ENCODE measurements at places on chromosomes 1 and 21.

DNA sequence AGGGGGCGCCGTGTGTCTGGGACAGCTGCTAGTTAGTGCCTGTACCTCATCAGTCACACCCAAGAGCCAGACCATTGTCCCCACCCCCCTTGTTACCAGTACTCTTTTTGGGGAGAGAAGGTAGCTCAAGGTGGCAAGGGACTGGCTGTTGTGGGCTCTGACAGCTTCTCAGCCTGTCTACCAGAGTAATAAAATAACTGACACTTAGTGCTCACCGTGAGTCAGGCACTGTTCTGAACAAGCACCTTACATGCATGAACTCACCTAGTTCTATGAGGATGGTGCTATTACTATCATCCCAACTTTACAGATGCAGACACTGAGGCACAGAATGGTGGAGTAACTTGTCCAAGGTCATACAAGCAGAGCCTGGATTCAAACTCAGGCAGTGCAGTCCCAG lies 34.7 kb downstream of the IER5 start:
- no peak for DNase-seq

GRCh38 chr21:44019568-44019958 lies 7.5 kb downstream of the TRAPPC10 start:
- no peak for DNase-seq

DNA sequence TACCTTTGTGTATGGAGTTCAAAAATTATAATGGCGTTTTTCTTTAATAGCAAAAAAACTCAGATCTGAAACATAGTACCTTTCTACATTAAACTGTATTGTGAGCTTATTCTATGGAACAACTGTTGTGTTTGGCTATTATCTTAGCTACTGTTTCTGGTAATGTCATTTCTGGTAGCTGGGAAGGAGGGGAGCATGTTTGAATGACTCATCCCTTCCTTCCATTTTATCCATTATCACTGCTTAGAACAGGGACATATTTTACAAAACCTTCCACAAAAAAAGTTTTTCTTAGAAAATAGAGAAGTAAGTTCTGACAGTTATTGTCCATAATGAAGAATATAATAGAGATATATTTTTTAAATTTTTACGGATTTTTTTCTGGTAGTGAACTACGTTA lies 128.3 kb downstream of the NRDC start:
- no peak for DNase-seq

DNA sequence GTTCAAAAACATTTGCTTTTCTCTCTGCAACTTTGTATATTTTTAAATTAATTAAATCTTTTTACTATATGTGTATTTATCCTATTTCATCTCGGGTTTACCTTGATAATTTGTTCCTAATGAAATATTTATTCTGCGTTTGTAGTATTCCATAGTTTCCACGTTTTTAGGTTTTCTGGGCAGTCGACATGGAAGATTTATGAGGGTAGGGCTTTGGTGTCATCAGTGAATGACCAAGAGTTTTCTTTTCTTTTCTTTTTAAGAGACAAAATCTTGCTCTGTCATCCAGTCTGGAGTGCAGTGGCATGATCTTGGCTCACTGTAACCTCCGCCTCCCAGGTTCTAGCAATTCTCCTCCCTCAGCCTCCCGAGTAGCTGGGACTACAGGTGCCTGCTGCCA lies 17.2 kb upstream of the ZNF669 start:
- DNase-seq: no peak

GRCh38 chr1:169618367-169618766 lies 11.6 kb downstream of the SELP start:
- DNase-seq: no peak

DNA sequence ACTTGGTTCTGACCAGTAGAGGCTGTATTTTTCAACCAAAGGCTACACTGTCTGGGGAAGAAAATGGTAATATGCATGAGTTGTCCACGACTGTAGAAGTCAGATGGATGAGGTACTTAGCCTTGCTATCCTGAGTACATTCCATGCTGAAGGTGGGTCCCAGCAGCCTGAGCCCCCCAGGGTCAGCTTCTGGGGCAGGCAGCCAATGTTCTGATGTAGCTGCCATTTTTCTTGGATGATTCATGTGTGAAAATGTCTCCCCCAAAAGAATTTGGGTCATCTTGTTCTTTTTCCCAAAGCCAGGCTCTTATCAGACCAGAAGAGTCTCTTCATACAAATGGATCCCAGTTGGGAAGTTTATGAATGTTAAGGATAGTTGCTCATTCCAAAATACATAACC lies 172.2 kb upstream of the UBE2U start:
- no peak for DNase-seq

- DNase-seq: no peak
Observed at GRCh38 chr21:30986965-30987364, 51.3 kb downstream of the KRTAP19-8 start.

DNA sequence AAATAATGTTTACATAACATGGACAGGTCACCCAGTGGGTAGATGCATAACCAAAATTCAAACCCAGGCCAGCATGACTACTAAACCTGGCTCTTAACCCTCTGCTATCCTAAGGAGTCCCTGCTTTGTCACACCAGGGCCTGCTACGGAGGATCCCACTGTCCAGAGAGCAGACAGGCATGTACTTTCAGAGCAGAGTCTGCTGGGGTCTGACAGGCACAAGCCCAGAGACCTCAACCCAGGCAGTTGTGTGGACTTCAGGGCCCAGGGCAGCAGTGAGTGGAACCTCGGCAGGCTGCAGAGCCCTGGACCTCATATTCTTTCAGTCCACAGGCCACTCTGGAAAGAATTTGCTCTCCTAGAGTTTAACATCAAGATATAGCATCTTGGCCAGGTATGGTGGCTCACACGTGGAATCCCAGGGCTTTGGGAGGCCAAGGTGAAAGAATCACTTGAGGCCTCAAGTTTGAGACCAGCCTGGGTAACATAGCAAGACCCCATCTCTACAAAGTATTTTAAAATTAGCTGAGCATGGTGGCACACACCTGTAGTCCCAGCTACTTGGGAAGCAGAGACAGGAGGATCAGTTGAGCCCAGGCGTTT lies 16.1 kb upstream of the S100A7 start:
- no peak for DNase-seq

DNA sequence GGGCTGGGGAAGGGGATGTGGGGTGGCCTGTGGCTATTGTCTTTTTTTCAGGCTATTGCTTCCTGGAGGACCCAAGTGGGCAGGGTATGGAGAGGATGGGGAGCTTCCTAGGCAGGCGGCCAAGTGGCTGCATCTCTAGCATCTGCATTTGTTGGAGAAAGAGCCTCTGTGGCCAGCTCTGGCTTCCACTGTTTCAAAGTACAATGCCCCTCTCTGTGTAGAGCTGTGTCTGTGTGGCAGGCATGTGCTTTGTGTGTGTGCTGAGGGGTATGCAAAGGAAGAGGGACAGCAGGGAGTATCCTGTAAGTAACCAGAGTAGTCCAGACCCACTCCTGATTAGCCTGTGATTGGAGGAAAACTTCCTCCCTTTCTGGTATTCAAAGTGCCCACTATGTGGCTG lies 40.6 kb downstream of the KCNA2 start:
- DNase-seq: no peak

- no peak for DNase-seq
Observed at GRCh38 chr1:174872615-174873058, 127.1 kb upstream of the CACYBP start.

Measured in activated naive CD4-positive, alpha-beta T cell (primary cell).